ENCODE measurements at places on chromosomes 4 and X.

DNA sequence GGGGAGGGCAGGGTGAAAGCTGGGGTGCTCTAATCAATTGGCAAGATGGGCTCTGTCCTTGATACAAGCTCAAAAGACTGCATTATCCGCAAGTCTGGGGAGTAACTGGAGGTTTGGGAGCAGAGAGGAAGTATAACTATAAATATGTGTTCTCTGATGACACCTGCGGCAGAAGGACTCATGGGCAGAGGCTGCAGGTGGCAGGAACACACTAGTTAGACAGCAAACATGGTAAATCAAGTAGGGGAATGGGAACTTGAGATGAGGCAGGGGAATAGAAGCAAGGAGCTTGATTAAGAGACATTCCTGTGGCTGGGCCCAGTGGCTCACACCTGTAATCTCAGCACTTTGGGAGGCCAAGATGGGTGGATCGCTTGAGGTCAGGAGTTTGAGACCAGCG lies 30.3 kb downstream of the SH3KBP1 start:
- peaks cover 8% of the 10 kb centered on the region for H3K4me1 ChIP-seq
- H3K36me3 ChIP-seq = no peaks in the 10 kb centered on the region
- H3K27me3 ChIP-seq = no peaks in the 10 kb centered on the region

DNA sequence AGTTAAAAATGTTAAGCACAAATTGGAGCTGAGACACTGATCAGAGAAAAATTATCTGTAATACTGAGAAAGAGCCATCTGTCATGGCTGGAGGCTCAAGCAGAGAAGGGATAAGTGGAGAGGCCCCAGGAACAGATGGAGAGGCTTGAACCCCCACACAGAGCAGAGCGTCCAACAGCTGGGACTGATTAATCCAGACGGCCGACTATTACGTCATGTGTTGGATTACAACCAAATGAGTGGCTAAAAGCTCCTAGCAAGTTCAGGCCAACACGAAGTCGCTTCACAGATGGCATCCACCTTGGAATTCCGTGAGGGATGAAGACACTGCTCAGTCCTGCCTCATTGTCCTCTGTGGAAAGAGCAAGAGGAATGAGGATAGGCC lies 57.7 kb upstream of the ATXN3L start:
- H3K27ac ChIP-seq = no peak overlapping the region
- H3K36me3 ChIP-seq = no peaks in the 10 kb centered on the region
- no peaks in the 10 kb centered on the region for H3K4me1 ChIP-seq
- H3K27me3 ChIP-seq = no peaks in the 10 kb centered on the region
- no peak overlapping the region for H3K4me3 ChIP-seq
- no peak for DNase-seq

- H3K36me3 ChIP-seq = no peaks in the 10 kb centered on the region
- H3K4me1 ChIP-seq = no peaks in the 10 kb centered on the region
These were observed 674.5 kb downstream of the SH3BGRL start for GRCh38 chrX:81876437-81876836.

DNA sequence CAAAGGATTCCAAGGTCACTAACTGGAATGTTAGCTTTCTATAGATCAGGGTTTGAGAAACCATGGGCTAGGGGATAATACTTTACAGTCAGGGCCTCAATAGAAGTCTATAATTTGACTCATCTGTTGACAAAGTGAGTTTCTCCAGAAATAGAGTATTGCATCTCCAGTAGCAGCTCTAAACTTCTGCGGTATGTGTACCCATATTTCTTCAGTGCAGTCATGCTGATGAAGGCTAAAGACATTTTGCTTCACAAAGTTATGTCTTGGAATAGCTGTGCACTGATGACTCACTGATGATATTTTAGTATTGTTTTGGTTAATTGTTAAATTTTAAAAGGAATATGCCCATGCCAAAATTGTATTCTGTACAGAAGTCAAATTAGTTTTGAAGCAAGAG lies 464.9 kb upstream of the AMOT start:
- no peaks in the 10 kb centered on the region for H3K36me3 ChIP-seq
- H3K27ac ChIP-seq = no peak overlapping the region
- no peaks in the 10 kb centered on the region for H3K27me3 ChIP-seq
- DNase-seq = no peak
- H3K4me3 ChIP-seq = no peak overlapping the region

DNA sequence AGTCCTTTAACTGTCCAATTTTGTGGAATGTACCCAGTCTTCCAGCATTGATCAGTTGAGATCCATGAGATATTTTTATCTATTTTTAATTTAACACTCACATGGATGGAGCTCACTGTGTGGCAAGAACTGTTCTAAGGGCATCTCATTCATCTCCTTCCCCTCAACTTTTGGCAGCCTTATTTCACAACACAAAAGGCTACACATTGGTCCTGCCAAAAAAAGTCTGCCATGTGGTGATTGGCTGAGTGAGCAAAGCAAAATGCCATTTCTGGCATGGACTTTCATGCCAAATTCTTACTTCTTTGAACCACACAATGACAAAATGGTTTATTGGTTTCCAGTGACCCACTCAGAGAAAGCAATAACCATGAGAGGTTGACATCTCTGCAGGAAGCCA lies 171.6 kb upstream of the MAP3K15 start:
- DNase-seq = no peak
- no peak overlapping the region for H3K4me3 ChIP-seq
- H3K27me3 ChIP-seq = no peaks in the 10 kb centered on the region
- peaks cover 13% of the 10 kb centered on the region for H3K4me1 ChIP-seq
- no peak overlapping the region for H3K27ac ChIP-seq

DNA sequence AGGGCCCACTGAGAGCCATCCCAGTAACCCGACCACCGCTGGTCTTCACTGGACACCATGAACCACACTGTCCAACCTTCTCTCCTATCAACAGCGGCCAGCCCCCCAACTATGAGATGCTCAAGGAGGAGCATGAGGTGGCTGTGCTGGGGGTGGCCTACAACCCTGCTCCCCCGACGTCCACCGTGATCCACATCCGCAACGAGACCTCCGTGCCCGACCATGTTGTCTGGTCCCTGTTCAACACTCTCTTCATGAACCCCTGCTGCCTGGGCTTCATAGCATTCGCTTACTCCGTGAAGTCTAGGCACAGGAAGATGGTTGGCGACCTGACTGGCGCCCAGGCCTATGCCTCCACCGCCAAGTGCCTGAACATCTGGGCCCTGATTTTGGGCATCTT lies 423.8 kb upstream of the EPHA5 start:
- H3K27me3 ChIP-seq = no peaks in the 10 kb centered on the region
- no peaks in the 10 kb centered on the region for H3K36me3 ChIP-seq
- no peak overlapping the region for H3K27ac ChIP-seq
- no peak overlapping the region for H3K4me3 ChIP-seq

- no peaks in the 10 kb centered on the region for H3K4me1 ChIP-seq
- H3K36me3 ChIP-seq = no peaks in the 10 kb centered on the region
- DNase-seq = no peak
- H3K4me3 ChIP-seq = no peak overlapping the region
- H3K27me3 ChIP-seq = no peaks in the 10 kb centered on the region
These were observed 745 bp upstream of the IQSEC2 start for GRCh38 chrX:53281963-53282695.

GRCh38 chr4:53764761-53765490 lies 173.6 kb upstream of the LNX1 start:
- no peak overlapping the region for H3K4me3 ChIP-seq
- DNase-seq = no peak

DNA sequence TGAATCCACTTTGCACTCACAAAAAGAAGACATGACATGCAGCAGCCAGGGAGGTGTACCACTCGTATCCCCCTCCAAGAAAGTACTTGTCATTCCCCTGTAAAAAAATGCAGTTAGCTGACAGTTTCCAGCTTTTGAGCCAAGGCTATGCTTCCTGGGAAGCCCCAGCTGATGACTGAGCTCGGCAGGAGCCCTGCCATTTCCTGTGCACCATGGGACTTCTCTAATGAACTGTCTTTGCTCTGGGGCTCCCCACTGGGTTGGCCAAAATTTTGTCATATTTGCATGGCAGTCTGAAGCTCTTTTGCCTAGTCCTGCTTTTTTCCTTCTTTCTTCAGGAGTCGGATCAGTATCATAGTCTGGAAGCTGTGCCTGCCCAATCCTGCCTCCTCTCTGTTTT lies 104.5 kb upstream of the MAOA start:
- no peaks in the 10 kb centered on the region for H3K36me3 ChIP-seq
- no peaks in the 10 kb centered on the region for H3K27me3 ChIP-seq
- H3K4me3 ChIP-seq = no peak overlapping the region
- H3K27ac ChIP-seq = no peak overlapping the region
- H3K4me1 ChIP-seq = peaks cover 17% of the 10 kb centered on the region

DNA sequence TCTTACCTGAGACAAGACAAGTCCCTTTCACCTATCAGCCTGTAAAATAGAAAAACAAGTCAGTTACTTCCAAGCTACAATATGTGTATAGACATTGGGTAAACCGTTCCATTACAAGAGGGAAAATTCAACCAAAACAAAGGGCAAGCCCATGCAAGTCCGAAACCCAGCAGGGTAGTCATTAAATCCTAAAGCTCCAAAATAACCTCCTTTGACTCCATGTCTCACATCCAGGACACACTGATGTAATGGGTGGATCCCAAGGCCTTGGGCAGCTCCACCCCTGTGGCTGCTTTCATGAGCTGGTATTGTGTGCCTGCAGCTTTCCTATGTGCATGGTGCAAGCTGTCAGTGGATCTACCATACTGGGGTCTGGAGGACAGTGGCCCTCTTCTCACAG lies 14.7 kb upstream of the FAM47B start:
- no peaks in the 10 kb centered on the region for H3K4me1 ChIP-seq
- no peaks in the 10 kb centered on the region for H3K36me3 ChIP-seq
- no peak overlapping the region for H3K27ac ChIP-seq
- DNase-seq = no peak
- no peaks in the 10 kb centered on the region for H3K27me3 ChIP-seq

DNA sequence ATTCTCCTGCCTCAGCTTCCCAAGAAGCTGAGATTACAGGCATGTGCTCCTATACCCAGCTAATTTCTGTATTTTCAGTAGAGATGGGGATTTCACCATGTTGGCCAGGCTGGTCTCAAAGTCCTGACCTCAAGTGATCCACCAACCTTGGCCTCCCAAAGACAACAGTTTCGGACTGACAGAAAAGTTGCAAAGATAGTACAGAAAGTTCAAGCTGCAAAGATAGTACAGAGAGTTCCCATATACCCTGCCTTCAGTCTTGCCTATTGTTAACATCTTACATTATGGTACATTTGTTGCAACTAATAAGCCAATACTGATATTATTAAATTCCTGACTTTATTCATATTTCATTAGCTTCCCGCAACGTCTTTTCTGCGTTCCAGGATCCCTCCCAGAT lies 65.8 kb downstream of the SUPT20HL2 start:
- no peak for DNase-seq
- H3K4me3 ChIP-seq = no peak overlapping the region
- H3K27ac ChIP-seq = no peak overlapping the region
- no peaks in the 10 kb centered on the region for H3K4me1 ChIP-seq
- no peaks in the 10 kb centered on the region for H3K36me3 ChIP-seq

DNA sequence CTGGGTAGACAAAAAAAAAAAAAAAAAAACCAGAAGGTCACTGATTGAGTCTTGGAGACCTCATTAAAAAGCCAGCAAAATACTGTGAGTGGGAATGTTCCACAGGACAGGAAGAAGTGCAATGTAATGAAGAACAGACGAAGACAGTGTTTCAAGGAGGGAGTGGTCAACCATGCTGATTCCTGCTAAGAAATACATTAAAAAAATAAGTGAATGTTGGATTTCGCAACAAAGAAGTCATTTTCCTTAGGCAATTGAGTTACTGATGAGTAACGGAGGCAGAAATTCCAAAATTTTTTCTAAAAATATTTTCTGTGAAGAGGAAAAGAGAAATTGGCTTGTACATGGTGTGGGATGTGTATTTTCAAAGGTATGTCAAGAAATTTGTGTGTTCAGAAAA lies 94.3 kb upstream of the FAM47B start:
- no peaks in the 10 kb centered on the region for H3K36me3 ChIP-seq
- H3K4me1 ChIP-seq = no peaks in the 10 kb centered on the region
- H3K27me3 ChIP-seq = no peaks in the 10 kb centered on the region
- H3K4me3 ChIP-seq = no peak overlapping the region

DNA sequence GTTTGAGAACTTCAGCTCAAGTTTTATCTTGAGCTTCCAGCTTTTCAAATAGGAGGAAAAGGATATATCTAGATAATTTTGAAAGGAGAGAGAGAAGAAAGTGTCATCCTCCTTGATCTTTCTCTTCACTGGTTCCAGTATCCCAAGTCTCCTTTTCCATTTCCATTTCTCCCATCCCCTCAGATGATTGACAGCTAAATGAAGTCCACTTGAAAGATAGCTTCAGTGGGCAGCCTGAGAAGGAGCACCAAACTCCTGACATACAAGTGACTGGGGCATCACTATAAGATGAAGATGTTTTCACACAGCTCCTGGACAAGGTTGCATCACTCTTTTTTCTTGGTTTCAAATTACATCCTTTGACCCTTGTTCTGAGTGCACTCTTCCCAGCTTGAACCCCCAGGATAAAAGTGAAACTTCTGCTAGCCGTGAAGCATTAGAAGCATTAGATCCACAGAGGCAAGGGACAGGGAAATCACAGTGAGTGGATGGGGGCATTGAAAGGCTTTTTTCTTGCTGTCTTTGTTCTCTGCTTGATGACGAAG lies 17.5 kb upstream of the MAGEA10 start:
- no peak for DNase-seq
- H3K4me3 ChIP-seq = no peak overlapping the region
- no peak overlapping the region for H3K27ac ChIP-seq
- no peaks in the 10 kb centered on the region for H3K36me3 ChIP-seq

GRCh38 chr4:100042711-100043110 lies 92.6 kb upstream of the H2AZ1 start:
- no peaks in the 10 kb centered on the region for H3K36me3 ChIP-seq
- no peaks in the 10 kb centered on the region for H3K4me1 ChIP-seq
- no peak overlapping the region for H3K27ac ChIP-seq
- no peak overlapping the region for H3K4me3 ChIP-seq
- DNase-seq = no peak

- DNase-seq = no peak
- H3K4me1 ChIP-seq = no peaks in the 10 kb centered on the region
- H3K4me3 ChIP-seq = no peak overlapping the region
These were observed 42.1 kb downstream of the HMX1 start for GRCh38 chr4:8829584-8829983.

GRCh38 chr4:42690537-42690936 lies 33.6 kb upstream of the ATP8A1 start:
- DNase-seq = no peak
- H3K36me3 ChIP-seq = no peaks in the 10 kb centered on the region
- no peak overlapping the region for H3K4me3 ChIP-seq
- no peaks in the 10 kb centered on the region for H3K27me3 ChIP-seq
- H3K4me1 ChIP-seq = no peaks in the 10 kb centered on the region
- H3K27ac ChIP-seq = no peak overlapping the region

DNA sequence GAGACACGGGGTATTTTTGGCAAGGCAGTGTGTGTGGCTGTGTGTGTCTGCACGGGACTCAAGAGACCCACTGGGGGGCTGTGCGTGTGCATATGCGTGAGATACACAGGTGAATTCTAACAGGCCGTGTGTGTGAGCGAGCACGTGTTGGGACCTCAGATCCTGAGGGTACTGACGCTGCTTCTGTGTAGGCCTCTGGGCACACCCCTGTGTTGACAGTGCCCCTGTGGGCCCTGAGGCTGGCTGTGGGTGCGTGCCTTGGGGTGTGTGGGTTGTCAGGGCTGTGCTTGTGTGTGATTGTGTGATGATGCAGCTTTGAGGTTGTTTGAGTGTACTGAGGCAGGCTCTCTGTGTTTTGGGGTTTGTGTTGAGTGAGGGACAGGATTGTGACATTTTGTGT lies 13.9 kb downstream of the FOXP3 start:
- no peak overlapping the region for H3K4me3 ChIP-seq
- no peak overlapping the region for H3K27ac ChIP-seq
- H3K36me3 ChIP-seq = no peaks in the 10 kb centered on the region
- H3K4me1 ChIP-seq = no peaks in the 10 kb centered on the region
- DNase-seq = no peak
- H3K27me3 ChIP-seq = no peaks in the 10 kb centered on the region
